ENCODE measurements at places on chromosomes 12 and 14. TPM values are rescaled to one million over a fixed set of nuclear protein-coding genes. Genes with fewer than 3 reads are reported as not detected.

The EMP1 gene
- 667 TPM for total RNA-seq

The TC2N gene
- total RNA-seq = 93.4 TPM

GRCh38 chr12:53067993-53068770 lies 11.0 kb downstream of the SPRYD3 start:
- no peaks in the 10 kb centered on the region for H3K4me1 ChIP-seq
- H3K27me3 ChIP-seq = no peaks in the 10 kb centered on the region
- DNase-seq = no peak
- no peak overlapping the region for H3K4me3 ChIP-seq

DNA sequence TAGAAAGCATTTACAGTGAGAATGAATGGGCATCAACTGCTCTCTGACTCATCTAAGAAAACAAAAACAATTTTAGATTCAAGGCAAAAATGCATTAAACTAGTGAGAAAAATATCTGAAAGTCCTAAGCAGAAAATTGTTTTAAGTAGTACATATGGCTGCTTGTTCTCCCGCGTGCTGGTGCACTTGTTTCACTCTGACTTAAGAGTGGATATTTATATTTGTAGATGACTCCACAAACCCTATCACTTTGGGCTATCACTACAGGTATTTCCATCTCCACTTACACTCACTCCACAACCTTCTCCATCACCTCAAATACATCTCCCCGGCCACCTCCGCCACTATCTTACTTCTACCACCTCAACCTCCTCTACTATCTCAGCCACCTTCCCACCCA lies 253.9 kb upstream of the EGLN3 start:
- H3K4me1 ChIP-seq = no peaks in the 10 kb centered on the region
- H3K27ac ChIP-seq = no peak overlapping the region
- no peaks in the 10 kb centered on the region for H3K36me3 ChIP-seq
- H3K4me3 ChIP-seq = no peak overlapping the region
- DNase-seq = no peak
- no peaks in the 10 kb centered on the region for H3K27me3 ChIP-seq

GRCh38 chr12:130521375-130522124 lies 183.9 kb downstream of the PIWIL1 start:
- H3K27ac ChIP-seq = no peak overlapping the region
- no peaks in the 10 kb centered on the region for H3K27me3 ChIP-seq
- no peaks in the 10 kb centered on the region for H3K4me1 ChIP-seq
- no peaks in the 10 kb centered on the region for H3K36me3 ChIP-seq
- no peak overlapping the region for H3K4me3 ChIP-seq

GRCh38 chr12:9721394-9722092 lies 11.4 kb downstream of the CLECL1 start:
- H3K27me3 ChIP-seq = no peaks in the 10 kb centered on the region
- H3K4me3 ChIP-seq = no peak overlapping the region
- no peaks in the 10 kb centered on the region for H3K36me3 ChIP-seq
- no peak for DNase-seq
- no peak overlapping the region for H3K27ac ChIP-seq
